ENCODE measurements at places on chromosomes 2 and 18. TPM values are rescaled to one million over a fixed set of nuclear protein-coding genes. Genes with fewer than 3 reads are reported as not detected.
A peak's percentile ranks its signal among the peaks of the same experiment; 100 is the strongest.

DNA sequence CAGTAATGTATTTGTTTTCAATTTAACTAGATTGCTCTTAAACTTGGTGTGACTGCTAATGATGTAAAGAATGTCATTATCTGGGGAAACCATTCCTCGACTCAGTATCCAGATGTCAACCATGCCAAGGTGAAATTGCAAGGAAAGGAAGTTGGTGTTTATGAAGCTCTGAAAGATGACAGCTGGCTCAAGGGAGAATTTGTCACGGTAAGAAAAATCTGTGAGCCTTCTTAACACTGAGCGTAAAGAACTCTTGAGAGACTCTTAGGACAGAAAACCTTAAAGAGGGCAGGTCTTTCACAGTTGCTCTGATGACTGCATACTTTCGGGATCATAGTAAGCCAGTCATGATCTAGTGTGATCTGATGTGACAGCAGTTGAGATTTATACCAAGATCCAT, 15.9 kb downstream of the MDH1 start:
- DNase-seq: no peak

- DNase-seq: no peak
Measured at GRCh38 chr2:160075171-160075570, 12.8 kb upstream of the PLA2R1 start.

- DNase-seq: no peak
Measured at GRCh38 chr2:163417596-163418337, 318.0 kb downstream of the FIGN start.

- DNase-seq: no peak
Measured at GRCh38 chr2:48332286-48332685, 197.7 kb upstream of the STON1 start.

- no peak for DNase-seq
Measured at GRCh38 chr2:178282075-178282815, 87.9 kb downstream of the OSBPL6 start.

The CD302 gene
- 0.54 TPM for total RNA-seq

DNA sequence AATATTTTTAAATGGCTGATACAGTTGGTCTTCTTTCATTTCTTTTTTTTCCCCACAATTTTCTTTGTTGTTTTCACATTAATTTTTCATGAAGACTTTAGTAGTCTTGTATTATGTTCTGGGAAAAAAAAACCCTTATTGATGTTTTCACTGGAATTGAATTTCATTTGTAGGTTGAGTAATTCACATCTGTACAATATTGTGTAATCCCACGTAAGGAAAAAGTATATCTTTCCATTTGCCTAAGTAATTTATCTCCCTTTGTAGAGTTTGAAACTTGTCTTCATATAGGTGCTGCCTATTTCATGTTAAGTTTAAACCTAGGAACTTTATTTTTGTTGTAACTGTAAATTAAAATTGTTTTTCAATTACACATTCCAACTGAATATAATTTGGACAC, 2.0 kb downstream of the DNAJC27 start:
- no peak for DNase-seq

The PDE11A gene
- not detected for total RNA-seq

- no peak for DNase-seq
Measured at GRCh38 chr2:160373263-160373662, 120.3 kb downstream of the RBMS1 start.

The DYSF gene
- 4.6 TPM for total RNA-seq

The LCT gene
- 0.06 TPM for total RNA-seq

- DNase-seq: no peak
Measured at GRCh38 chr2:120596990-120597594, 138.6 kb upstream of the GLI2 start.

The LIPG gene
- not detected for total RNA-seq

GRCh38 chr2:98782570-98782969, 51.6 kb upstream of the MGAT4A start:
- DNase-seq: no peak

The SLC11A1 gene
- 0.72 TPM for total RNA-seq

The KYNU gene
- not detected for total RNA-seq

The IL18RAP gene
- 7.9 TPM for total RNA-seq

The RFTN2 gene
- total RNA-seq: not detected

GRCh38 chr2:109545828-109546713, 67.7 kb downstream of the SEPTIN10 start:
- DNase-seq: peak; percentile 39

DNA sequence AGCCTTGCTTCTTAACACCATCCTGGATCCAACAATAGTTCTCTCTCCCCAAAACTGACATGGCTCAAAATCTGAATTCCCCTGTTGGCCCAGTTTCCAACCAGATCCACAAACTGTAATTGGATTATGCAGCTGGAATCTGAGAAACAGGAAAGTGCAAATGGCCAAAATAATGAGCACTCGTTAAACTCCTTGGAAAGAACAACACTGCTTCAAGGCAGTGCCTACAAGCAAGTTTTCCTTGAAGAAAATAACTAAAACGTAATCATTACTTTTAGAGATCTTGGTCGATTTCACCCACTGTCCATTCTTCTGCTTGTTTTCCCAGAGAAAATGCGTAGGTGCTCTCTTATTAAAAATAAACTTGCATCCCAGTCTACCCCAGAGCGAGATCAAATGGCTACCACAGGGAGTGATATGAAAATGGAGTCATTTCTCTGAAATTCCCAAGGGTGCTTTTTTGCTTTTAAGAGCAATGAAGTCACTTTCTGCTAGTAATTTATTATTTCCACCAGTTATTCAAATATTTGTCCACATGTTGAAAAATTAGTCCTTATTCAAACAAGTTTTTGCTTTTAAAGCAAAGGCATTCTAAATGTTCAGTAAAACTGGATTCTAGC, 264.2 kb downstream of the C1D start:
- no peak for DNase-seq

The COL4A3 gene
- 0.47 TPM for total RNA-seq

The MYOM1 gene
- total RNA-seq: 2.7 TPM

DNA sequence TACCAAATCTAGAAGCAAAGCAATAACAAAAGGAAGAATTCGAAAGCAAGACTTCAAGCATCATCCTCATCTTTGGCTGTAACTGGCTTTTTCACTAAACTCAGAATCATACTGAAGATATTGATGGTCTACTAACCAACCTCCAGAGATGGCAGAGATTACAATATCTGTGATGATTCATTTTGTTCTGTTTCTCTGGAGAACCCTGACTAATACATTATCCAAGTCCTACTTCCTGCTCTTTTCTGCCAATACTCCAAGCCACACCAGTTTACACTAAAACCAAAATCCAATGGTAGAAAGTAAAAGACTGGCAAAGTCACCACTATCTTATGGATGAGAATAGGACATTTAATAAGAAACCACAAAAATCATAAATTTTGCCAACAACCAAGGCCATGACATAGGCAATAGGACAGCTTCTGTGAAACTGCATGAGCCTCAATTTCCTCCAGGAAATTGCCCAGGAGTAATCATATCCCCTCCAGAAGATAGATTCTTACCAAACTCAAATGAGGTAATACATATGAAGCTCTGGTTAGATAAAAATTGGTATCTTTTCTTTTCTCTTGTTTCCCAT, 159.8 kb downstream of the METTL4 start:
- DNase-seq: no peak

The PAPOLG gene
- total RNA-seq: 19.1 TPM

DNA sequence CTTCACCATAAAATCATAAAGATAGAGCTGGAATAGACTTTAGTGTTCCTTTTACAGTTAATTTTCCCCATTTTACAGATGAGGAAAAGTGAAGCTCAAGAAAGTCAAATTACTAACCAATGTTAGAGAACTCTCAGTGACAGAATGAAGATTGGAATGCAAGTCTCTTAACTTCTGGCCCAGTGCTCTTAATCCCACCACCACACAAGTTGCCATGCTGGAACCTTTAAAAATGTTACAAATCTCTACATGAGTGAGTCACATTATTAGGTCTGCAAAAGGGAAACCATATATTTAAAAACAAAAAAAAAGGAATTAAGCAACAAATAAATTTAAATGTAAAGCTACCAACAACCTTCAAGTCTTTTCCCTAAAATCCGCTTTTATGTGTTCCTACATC, 3.5 kb downstream of the NCKAP1 start:
- no peak for DNase-seq

The SPDYA gene
- 11.8 TPM for total RNA-seq

- no peak for DNase-seq
Measured at GRCh38 chr2:101120124-101120996, 30.8 kb downstream of the TBC1D8 start.

The SETBP1 gene
- 2.1 TPM for total RNA-seq

GRCh38 chr2:48944956-48945355, 189.4 kb upstream of the LHCGR start:
- no peak for DNase-seq

The MARCO gene
- not detected for total RNA-seq

GRCh38 chr2:20635113-20635510, 15.8 kb downstream of the HS1BP3 start:
- DNase-seq: no peak

The TANC1 gene
- total RNA-seq: 0.19 TPM

DNA sequence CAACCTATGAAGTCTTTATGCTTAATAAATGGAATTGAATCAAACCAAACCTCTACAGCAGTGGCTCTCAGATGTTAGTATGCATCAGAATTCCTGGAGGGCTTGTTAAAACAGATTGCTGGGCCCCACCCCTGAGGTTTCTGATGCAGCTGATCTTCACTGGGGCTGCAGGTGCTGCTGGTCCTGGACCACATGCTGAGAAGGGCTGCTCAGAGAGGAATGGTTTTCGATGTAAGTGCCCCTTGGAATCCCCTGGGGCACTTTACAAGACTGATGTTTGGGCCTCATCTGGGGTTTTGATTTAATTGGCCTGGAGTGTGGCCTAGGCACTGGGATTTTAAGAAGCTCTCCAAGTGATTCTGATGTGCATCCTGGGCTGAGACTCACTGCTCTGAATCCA, 403.8 kb upstream of the HS6ST1 start:
- no peak for DNase-seq

GRCh38 chr2:48715042-48715899, 40.3 kb downstream of the LHCGR start:
- no peak for DNase-seq

DNA sequence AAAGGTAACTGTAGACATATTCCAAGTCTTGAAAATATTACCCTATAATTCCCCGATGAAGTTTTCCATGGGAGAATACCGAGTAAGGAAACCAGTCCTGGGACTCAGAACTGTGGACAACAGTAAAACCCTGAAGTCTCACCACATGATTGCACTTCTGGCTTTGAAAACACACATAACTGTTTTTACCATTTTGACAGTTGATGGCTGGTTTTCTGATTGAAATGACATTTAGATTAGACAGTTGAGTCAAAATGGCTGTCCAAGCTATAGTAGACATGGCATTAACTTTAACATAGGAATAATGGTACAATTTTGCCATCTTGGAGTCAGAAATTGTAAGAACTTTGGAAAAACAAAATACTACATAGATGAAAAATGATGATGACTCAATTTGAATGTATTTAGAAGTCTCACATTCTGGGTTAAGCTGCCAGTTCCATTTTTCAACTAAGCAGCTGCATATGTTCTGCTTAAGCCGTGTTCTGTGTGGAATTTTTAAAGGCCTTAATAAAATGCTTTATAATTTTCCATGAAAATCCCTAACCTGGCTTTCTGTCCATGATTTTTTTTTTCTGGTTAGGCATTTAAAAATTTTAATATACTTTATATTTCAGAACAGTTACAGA, 38.3 kb upstream of the WIPF1 start:
- no peak for DNase-seq

DNA sequence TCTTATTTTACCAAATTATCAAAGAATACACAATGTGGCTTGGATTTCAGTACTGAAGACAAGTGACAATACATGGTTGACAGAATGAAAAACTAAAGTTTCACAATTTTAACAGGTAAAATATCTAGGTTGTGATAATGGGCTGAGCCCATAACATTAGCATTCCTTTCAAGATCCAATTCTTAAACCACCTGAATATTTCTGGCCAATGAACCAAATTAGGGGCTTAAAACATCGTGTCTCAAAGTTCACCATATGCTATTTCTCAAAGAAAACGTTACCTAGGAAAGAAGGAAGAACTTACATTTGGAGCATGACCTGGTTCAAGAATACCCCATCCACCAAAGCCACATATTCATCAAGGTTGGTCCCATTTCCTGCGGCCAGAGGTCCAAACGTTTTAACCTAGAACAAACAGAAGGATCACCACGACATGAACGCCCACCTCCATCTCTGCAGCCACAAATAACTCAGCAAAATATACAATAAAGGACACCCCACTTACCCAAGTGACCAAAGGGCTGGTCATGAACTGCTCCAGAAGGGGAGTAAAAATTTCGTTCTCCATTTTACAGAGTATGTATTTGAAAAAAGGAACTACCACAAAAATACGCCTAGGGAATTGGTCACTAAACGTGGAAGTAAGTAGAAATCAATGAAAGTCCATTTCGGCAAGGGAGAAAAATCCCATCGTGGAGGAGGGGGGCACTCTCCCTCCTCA, 984 bp downstream of the CCDC88A start:
- no peak for DNase-seq
